Stimulated activated CD4-positive, alpha-beta T cell treated with anti-CD3 and anti-CD28 coated beads, TNF-alpha, amount 100 ng/mL, for 4 hours (primary cell): ENCODE measurements at places on chromosomes 16 and 17.

- DNase-seq, result no peak
These were observed 28.7 kb upstream of the CRISPLD2 start for GRCh38 chr16:84791088-84791487.

DNA sequence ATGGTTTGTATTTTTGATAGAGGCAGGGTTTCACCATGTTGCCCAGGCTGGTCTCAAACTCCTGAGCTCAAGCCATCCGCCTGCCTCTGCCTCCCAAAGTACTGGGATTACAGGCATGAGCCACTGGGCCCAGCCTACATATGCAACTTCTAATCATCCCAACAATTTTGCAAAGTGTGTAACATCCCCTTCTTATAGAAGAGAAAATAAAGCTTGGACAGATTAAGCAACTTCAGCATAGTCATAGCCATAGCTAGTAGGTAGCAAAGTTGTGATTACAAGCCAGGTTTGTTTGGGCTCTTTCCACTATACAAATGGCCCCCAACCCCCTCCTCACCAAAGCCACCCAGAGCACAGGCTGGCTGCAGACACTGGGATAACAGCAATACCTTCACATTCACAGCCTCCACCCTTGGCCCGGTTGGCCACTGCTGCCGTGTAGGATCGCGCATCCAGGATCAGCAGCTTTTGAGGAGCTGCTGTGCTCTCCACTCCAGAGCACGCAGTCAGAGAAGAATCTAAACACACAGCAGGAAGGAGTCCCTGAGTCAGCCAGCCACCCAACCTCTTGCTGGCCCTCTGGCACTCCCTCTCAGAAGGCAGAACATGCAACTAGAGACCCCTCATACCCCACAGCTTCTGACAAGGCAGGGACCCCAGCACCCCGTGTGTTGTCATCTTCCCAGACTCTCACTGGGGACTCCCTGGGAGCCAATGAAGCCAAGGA, 7.9 kb downstream of the MTMR4 start:
- DNase-seq, result no peak

- DNase-seq, result no peak
These were observed 92.8 kb downstream of the IRX3 start for GRCh38 chr16:54193665-54194333.

GRCh38 chr17:56096026-56096810, 57.1 kb upstream of the ANKFN1 start:
- no peak for DNase-seq

GRCh38 chr17:53655591-53655990, 167.1 kb upstream of the KIF2B start:
- DNase-seq, result no peak

DNA sequence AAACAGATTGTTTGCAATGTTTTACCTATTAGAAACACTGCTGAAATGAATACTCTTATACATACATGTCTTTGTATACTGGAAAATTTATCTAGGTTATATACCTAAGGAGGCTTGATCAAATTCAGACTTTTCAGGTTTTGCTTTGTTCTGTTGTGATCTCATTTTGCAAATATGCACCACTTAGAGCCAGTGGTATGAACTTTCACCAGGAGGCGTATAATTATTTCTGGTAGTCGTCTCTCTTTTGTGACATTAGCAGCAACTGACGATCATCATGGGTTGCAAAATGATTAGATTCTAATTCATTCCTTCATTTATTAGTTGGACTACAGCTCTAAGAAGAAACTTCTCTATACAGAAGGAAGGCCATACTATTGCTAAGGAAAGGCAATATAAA, 26.9 kb downstream of the AP1G1 start:
- DNase-seq, result no peak

DNA sequence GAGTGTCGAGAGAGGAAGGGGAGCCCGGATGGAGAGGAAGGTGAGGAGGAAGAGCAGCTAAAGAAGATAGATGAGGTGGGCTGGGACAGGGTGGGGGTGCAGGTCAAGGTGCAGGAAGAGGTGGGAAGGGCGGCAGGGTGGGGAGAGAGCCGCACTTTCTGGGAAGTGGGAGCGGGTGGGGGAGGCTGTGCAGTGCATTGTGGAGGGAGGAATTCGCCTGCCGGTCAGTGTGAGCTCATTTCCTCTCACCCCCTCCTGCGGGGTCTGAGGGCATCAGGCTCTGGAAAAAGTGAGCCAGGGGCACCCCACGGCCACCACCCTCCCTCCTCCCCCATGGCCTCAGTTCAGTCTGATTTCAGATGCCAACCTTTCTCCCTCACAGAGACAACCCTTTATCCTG, 2.5 kb upstream of the ARHGAP23 start:
- DNase-seq, result no peak

GRCh38 chr17:13118311-13118710, 100.5 kb upstream of the ELAC2 start:
- DNase-seq, result no peak
